Cerebellar nuclear complex (tissue), 1 donor: ENCODE measurements at places on chromosomes 7 and 10.

DNA sequence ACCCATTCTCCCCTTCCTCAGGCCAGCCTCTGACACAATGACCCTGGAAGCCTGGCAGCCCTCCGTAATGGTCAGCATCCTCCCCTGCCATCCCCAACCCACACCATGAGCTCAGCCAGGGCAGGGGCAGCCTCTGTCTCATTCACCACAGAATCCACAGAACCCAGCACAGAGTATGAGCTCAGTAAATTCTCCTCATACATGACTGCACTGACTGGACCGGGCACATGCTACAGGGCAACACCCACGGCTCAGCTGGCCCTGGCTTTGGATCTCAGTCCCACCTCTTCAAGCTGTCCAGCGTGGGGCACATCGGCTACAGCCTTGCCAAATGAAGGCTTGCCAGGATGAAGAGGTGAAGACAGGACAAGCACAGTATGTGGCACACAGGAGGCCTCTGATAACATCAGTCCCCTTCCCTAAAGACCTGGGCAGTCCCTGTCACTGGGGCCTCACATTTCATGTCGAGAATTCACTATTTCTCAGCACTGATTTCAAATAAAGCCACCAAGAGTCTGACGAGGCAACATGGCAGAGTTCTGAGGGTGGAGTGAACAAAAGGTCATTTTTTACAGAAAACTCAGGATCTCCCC lies 7.9 kb downstream of the GPRIN2 start:
- DNase-seq = no peak

GRCh38 chr10:112365014-112365432 lies 8.9 kb upstream of the ACSL5 start:
- DNase-seq = no peak

DNA sequence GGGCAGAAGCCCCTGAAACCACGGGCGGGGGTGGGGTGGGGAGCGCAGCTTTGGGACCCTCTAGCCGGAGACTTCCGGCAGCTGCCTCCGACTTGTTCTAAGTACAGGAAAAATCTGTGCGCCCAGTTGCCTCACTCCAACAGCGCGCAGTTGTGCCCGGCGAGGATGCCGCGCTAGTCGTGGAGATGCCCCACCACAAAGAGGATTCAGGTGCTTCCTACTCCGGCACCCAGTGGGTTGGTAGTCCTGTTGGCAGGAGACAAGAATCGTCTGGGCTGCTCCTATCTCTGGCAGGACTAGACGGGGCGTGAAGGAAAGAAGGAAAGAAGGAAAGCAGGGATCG lies 465 bp upstream of the NPY start:
- no peak for DNase-seq

DNA sequence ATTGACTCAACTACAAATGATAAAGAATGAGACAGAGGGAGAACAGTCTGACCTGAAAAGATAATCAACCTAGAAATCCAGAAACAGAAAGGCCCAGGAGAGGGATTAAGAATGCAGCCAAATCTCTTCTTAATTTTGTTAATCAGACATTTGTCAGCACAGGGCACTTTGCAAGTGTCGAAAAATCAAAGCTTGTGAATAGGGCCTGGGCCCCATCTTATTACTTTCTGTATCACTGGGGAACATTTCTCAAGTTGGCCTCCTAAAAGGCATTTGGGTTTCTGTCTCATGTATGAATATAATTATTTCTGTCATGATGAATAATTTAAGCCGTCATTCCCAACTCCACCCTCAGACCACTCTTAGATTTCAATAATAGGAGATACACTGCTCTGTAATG lies 308.4 kb upstream of the PRKCQ start:
- no peak for DNase-seq

DNA sequence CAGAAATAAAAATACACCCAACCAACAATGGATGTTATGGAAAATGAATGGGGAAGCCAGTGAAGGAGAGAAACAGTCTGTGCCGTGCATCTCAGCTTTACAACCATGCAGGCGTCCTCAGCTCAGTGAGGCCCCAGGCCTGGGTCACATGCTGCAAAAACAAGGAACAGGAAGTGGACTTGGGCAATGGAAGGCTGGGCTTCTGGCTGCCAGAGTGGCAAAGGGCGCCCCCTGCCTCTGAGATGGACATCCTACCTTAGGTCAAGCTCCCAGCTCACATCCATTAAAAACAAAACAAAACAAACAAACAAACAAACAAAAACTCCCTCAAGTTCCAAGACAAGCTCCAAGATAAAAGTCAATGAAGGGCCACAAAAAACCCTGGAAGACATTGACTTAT lies 54.7 kb upstream of the AFAP1L2 start:
- DNase-seq = no peak

DNA sequence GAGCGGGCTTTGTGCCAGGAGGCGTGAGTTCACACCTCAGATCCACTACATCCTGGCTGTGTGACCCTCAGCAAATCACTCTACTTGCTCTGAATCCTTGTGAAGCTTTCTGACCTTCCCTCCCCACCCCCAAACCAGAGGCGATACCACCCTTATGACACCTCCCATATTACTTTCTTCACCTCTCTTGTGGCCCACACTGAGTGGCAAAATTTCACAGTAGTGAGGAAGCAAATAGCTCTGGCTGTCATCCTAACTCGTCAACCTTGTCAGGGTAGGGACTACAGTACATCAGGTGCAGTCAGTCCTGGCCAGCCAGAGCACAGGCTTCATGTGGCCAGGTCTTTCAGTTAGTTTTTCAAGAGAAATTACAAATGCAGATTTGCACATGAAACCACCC lies 19.1 kb downstream of the COL13A1 start:
- no peak for DNase-seq
